ENCODE measurements at places on chromosomes 1 and 21.
A peak's percentile ranks its signal among the peaks of the same experiment; 100 is the strongest.

- peak; percentile 58 for DNase-seq
Observed at GRCh38 chr1:37498872-37499617, 15.5 kb downstream of the MEAF6 start.

DNA sequence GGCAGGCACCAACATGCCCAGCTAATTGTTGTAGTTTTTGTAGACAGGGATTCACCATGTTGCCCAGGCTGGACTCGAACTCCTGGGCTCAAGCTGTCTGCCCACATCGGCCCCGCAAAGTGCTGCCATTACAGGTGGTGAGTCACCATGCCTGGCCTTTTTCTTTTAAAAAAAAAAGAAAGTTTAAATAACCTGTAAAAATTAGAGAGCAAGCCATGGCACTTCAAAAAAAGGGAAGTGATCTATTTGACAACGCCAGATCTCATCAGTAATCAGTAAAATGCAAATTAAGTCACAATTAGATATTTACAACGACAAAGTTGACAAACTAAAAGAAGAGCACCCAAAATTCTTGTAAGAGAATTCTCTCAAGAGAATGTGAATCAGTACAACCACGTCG is 2.9 kb upstream of the RBBP5 start:
- no peak for DNase-seq

- DNase-seq: no peak
Observed at GRCh38 chr1:198986036-198986435, 347.2 kb downstream of the PTPRC start.

DNA sequence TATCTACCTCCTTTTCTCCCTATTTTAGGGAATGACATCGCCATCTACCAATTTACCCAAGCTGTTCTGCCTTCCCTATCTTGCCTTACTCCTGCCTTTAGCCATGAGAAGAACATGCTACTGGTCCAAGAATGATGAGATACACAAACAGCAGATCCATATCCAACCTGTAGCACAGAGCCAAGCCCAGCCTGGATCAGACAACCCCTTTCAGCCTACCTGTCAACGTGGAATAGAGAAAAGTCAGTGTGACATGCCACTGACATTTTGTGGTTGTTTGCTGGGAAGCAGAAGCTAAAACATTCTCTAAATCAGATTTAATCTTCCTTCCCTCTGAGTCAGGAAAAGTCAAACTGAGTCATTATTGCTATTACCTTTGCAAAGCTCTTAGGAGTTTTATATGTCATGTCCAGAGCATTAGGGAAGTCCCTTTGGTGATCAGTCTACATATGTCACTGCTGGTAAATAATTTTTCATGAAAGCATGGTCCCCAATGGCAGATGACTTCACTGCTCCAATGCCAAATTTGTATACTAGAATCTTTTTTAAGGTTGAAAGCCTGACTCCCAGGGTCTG is 143.1 kb downstream of the TPR start:
- DNase-seq: no peak

DNA sequence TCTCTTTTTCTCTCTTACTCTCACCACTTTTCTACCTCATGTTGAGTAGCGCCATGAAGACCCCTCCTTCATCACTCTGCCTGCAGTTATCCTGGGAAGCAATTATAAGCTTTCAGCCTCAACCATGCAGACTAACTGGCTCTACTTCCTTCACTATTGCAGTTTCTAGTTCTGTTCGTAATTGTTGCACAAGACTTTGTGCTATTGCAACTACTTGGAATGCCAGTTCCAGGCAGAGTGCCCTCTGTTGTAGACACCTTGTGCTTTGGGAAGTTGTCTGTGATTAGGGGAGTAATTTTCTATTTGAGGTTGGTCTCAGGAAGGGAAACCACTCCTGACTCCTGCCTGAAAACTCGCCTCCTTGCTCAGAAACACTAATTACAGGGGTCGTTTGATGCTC is 19.4 kb downstream of the PGM1 start:
- DNase-seq: no peak

DNA sequence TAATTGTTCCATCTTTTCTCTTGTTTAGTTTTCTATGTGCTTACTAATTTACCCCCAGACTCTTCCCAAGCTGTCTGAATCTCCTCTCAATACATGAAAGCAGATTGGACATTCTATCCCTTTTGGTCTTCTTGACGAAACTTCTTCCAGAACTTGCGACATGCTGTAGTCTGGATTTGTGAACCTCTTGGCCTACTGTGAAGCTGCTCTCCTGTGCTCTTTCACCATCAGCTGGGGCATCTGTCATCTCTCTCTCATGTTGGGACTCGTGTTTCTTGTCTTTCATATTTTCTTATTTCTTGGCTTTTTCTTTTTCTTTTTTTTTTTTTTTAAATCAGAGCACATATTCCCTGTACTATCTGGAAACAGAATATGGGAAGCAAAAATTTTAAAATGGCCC is 6.8 kb downstream of the CPT2 start:
- no peak for DNase-seq

DNA sequence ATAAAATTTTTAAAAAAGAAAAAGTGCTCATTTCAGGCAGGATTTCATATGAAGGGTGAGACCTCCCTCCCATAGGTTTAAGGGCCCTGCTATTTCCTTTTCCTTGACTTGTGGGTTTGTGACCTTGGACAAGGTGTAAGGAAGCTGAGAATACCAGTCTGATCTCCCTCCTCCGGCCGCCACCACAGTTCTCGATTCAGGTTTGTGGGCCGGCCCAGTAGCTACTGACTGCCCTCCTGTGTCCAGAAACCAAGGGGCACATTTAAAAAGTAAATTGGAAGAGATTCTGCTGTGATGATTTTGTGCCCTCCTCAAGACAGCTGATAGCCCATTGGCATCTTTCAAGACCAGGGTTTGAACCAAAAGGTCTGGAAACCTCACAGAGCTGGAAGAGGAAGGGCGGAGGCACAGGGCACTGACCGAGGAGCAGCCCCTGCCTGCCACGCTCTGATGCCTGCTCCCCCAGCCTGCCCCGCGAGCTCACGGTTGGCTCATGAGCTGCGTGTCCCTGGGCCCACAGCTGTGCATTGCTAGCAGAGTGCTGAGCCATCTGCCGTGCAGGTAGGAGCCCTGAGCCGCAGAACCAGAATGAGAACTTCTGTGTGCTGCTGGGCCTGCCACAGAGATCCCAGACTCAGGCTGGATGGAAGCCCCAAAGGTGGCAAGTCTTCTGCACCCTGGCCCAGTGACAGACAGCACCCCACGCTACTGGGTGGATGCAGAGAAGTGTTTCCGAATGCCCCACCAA is 348.7 kb downstream of the NPHP4 start:
- no peak for DNase-seq

GRCh38 chr1:24841593-24841992 is 88.5 kb downstream of the RUNX3 start:
- no peak for DNase-seq

GRCh38 chr1:6489799-6490180 is 1.7 kb downstream of the PLEKHG5 start:
- DNase-seq: peak; percentile 53

Data from HCEC 1CT (cell line).